ENCODE measurements at places on chromosomes 11 and 22.

GRCh38 chr11:81197396-81197795 is 1536.3 kb downstream of the FAM181B start:
- no peak for DNase-seq

- no peak for DNase-seq
Observed at GRCh38 chr11:3737386-3737933, 59.9 kb downstream of the NUP98 start.

DNA sequence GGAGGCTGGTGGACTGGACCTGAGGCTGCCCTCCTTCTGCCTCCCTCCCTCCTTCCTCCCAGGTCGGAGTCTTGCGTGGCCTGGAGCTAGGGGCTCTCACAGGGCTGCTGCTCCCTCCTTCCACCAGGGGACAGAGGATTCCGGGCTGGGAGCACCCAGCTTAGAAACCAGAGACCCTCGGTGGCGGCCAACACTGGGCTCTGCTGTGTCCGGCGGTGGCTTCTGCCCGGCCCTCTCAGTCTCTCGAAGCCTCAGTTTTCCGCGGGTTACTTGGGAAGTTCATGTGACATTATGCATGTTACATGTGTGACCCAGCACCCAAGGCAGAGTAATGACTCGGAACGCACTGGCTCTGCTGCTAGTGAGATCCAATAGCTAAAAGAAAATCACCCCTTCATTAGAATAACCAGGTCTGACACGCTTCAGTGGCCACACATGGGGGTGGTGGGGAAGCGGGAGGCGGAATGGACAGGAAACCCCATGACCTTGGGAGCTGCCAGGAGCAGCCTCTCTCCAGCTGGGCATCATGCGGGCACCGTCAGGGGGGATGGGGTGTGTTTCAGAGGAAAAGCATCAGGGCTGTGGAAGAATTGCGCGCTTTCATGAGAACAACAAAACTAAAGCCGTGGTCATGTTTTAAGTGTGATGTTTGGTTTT is 5.9 kb upstream of the MRGPRG start:
- no peak for DNase-seq

DNA sequence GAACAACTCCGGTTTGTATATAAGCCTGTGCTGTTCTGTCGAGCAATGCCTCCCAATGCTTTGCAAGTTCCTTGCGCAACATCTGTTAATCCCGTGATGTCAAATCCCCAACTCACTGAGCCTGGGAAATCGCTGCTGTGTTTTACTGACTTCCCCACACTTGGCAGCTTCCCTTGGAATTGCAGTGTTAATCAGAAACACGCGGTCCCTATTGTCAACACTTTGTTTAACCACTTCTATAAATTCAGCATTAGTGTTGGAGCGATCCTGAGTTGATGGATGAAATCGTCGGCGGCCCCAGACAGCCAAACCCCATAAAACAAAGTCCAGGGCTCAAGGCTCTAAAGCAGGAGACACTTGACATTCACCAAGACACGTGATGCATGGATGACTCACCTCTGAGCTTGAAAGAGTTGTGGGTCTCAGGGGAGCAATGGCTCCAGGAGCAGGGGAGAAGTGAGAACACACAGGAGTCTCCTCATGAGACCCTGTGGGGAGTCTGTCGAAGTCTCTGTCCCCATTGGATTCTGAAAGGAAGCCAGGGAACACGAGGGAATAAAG is 555.3 kb downstream of the MIAT start:
- DNase-seq, result no peak

- DNase-seq, result no peak
Observed at GRCh38 chr22:42948294-42948693, 66.7 kb downstream of the PACSIN2 start.

DNA sequence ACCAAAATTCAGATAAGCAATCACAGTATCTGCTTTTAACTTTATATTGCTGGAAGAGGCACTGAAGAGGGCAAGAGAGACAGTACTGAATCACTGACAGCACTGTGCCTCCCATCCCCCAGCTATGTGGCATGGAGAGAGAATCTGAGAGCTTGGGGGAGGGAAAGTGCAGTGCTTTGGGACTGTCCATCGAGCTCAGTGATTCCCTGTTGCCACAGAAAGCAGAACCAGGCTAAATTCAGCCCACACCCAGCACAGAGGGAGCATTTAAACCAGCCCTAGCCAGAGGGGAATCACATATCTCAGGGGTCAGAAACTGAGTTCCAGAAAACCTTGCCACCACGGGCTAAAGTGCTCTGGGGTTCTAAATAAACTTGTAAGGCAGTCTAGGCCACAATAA is 44.3 kb downstream of the KCNQ1 start:
- DNase-seq, result no peak

GRCh38 chr11:64510759-64511158 is 80.3 kb upstream of the SLC22A12 start:
- no peak for DNase-seq

- DNase-seq, result no peak
Observed at GRCh38 chr11:7467652-7468051, 17.7 kb upstream of the OLFML1 start.

DNA sequence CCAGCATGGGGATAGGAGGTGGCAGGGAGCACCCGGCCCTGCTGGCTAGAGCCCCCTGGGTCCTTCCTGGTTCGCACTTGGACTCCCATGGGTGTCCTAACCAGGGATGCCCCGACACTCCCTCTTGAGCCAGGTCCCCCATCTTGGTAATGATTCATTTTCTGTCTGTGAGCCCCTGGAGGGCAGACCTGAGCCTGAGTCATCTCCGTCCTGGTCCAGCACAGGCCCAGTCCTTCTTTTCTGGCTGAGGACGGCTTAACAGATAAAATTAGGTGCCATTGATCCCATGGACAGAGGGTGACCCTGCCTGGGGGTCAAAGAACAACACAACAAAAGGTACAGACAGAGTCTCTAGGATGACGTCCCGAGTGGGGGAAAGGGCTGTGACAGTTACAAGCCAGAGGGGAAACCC is 3.5 kb downstream of the RHOD start:
- no peak for DNase-seq

- no peak for DNase-seq
Observed at GRCh38 chr11:1437500-1437899, 47.8 kb downstream of the BRSK2 start.
